ENCODE measurements at places on chromosomes 16 and 17.

- DNase-seq = no peak
These were observed 89.7 kb downstream of the MGAT5B start for GRCh38 chr17:76957678-76958464.

DNA sequence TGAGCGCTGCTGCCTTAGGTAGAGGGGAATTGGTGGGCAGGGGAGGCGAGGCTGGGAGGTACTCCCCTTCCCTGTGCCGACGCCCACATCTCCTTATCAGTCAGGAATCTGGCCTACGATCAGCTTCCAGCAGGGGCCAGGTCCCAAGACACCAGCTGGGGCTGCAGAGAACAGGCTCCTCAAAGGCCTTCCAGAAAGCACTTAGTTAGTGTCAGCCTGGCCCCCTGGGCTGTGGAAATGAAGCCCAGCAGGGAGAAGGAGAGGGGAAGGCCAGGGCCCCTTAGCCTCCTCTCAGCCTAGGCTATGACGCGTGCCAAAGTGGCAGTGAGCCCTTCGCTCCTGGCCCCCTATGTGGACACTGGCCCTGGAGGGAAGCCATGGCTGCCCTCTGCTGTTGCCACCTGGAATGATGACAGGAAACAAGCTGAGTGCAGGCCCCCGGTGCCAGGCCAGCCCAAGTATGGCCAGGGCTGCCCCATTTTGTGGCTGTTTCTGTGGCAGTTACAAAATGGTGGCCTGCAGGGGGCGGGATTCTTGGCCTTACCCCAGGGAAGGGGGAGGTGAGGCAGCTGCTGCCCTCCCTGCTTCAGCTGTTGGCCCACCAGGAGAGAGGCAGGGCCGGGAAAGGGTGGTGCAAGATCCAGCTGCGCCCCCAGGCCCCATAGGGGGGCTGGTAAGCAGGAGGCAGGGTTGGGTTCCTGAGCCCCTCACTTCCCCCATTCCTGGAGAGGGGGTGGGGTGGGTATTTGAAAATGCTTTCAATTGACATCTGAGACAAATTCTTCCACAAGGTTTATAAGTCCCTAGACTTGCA lies 11.3 kb downstream of the TBX4 start:
- DNase-seq = no peak

- no peak for DNase-seq
These were observed 35.8 kb downstream of the TANC2 start for GRCh38 chr17:63001689-63002394.

- DNase-seq = no peak
These were observed 1.7 kb downstream of the TNFRSF13B start for GRCh38 chr17:16969931-16970906.

DNA sequence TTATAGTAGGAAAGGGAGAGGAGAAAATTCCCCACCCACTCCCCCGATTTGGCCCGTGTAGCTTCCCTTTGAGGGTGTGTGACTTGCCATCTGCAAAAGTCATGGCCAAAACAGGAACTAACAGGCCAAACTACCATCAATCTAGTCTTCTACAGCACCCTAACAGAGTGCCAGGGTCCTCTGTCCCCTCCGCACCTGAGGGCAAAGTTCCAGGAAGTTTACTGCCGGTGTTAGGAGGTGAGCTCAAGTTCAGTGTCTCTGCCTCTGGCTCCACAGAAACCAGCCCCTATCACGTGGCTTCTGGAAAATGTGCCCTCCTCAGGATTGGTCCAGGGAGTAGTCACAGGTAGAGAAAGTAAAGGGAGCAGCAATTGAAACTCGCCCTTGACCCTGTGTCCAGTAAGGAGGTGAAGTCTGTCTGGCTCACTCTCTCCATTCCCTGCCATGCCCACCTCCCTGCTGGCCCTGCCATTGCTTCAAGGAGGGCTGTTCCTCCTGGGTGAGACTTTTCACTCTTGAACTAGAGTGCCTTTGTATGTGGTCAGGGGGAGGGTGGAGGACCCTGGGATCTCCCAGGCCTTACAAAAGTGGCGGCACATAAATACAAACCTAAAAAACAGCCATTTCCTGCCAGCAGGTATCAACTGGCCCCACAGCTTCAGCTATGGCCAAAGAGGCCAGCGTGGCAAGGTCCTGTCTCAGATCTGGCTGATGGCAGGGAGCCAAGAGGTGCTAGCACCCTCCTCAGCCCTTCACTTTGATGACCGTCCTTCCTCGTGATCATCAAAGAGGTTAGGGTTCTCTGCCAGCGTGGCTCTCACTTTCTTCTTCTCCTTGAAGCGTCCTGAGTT lies 5.3 kb downstream of the PRR15L start:
- DNase-seq = no peak

- DNase-seq = no peak
These were observed 36.1 kb upstream of the MRC2 start for GRCh38 chr17:62591333-62591732.

Measured in CD4-positive, alpha-beta T cell treated with Interleukin-17A for 4 hours (primary cell).